ENCODE measurements at places on chromosomes 11 and 22.
A peak's percentile ranks its signal among the peaks of the same experiment; 100 is the strongest.

GRCh38 chr22:42078469-42079318 lies 806 bp upstream of the SMDT1 start:
- DNase-seq, result peak; percentile 66

GRCh38 chr11:128615076-128615475 lies 27.7 kb upstream of the ETS1 start:
- no peak for DNase-seq

DNA sequence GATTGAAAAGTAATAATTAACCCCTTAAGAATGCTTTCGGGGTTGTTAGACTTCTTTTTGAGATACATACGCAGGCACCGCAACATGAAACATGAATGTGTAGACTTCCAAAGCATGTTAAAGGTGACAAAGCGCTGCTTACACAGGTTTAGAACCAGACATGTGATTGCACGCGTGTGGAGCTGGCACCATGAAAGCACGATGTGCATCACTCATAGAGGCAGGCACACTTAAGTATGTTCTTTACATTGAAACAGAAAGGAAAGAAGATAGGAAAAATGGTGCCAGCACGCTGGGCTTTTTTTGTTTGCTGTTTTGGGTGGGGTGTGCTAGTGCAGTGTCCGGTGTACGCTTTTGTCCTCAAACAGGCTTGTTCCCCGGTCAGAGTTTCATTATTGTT lies 83.6 kb upstream of the PPARA start:
- no peak for DNase-seq

- DNase-seq, result no peak
These were observed 74.8 kb downstream of the SIK2 start for GRCh38 chr11:111676878-111677585.

DNA sequence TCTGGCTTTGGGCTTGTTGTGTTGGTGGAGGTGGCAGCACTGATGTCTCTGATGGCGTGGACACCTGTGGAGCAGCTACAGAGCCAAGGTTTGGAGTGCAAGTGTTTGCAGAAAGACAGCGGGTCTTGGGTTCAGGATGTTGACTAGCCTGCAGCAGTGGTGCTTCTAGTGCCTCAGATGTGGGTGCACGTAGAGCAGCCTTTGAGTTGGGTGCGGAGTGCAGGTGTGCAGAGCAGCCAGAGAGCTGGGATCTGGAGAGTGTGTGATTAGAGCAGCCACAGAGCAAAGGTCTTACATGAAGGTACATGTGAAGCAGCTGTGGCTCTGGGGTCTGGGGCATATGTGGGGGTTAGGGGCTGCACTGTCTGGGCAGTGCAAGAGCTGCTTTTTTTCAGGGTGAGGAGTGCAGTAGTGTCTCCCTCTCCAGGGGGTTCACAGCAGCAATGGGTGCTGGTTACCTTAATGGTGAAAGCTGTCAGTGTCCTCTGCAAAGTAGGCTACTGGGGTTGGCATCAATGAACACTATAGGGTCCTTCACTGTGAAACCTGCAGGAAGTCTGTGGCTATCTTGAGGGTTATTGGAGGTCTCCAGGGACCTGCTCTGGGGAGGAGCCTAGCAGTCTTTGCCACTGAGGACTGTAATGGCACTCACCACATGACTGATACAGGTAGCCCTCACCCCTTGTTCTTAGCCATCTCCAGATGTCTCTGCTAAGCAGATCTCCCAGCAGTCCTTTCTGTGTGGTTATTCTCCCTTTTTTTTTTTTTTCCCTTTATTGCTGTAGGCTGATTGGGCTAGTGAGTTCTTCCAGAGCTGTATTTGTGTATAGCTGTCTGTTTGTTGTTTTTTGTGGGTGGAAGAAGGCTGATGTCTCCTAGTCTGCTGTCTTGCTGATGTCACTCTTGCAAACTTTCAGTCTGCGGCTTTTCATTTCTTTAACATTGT lies 14.3 kb downstream of the BIRC2 start:
- no peak for DNase-seq

DNA sequence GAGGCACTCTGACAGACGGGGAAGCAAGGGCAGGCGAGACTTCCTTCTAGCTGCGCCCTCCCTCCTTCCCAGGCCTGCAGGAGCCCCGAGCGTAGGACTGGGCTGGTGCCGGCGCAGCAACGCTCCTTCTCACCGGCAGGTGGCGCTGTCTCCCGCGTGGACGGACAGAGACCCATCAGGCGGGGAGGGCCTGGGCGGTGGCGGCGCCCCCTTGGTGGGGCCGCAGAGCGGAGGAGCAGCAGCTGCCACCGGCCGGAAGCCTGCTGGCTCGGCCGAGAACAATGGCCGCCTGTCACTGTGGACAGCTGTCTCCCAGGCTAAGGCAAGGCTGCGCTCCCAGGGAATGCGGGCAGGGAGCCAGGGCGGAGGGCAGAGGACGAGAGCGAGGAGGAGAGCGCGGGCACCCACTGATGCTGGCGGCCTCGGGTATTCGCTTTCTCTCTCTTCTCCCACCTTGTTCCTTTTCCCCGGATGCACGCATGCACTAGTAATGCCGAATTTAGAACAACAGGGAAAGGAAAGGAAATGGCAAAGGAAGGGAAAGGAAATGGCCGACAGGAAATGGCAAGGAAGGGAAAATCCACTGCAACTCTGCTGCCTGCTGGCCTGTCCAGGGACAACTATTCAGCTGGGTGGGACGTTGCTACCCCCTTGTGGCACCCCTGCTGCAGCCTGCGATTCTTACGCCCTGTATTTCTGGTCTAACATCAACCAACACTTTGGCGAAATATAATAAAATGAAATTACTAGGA lies 14.4 kb downstream of the PPM1F start:
- peak; percentile 97 for DNase-seq

DNA sequence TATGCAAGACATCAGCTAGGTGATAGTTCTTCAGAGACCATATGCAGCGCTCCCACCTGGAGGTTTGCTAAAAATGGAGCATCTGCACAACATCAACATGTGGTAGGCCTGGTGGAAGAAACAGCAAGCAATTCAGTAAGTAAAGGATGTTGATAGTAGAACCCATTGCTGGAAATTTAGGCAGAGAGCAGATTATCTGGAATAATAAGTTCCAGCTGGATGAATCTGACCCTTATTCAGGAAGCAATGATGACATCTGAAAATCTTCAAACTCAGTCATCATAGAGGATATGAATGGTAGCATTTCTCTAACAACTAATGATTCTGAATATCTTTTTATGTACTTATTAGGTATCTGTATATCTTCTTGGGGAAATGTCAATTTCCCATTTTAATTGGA lies 225.2 kb upstream of the ANO3 start:
- DNase-seq, result no peak

- DNase-seq, result no peak
These were observed 86.2 kb upstream of the ASPHD2 start for GRCh38 chr22:26342745-26343410.

GRCh38 chr11:12808519-12808918 lies 134.3 kb downstream of the TEAD1 start:
- DNase-seq, result no peak

DNA sequence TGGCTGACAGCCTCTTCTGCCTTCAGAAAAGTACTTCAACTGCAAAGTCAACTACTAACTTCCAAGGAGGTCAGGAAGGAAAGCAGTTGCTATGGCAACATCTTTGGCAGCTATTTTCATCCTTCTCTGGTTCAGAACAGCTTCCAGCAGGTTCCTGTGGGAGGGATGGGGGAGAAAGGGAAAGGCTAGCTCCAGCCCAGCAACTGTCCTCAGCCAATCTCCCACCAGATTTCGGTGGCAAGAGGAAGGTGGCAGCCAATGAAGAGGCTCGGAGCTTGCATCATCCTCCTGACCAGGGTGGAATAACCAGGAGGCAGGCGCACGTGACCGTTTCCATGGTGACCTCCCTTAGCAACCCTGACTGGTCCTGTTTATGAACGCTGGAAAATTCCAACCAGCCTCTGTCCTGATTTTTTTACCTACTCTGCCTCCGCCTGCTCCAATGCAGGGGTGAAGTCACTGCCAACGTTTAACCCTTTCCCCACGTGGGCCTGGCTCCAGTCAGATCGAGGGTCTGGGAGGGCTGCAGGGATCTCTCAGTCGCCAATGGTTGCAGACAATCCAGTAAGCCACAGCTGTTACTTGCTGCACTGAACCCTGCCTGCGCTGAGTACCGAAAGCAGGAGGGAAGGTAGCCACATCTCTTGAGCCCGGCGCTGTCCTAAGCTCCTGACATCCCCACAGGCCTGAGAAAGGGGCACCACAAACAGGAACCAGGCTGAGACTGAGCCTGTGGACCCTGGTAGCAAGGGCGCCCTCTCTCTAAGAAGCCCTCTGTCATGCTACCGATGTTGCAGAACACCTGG lies 11.2 kb upstream of the MALAT1 start:
- peak; percentile 100 for DNase-seq

- DNase-seq, result peak; percentile 79
These were observed 513.0 kb downstream of the SOX6 start for GRCh38 chr11:15843309-15843872.

DNA sequence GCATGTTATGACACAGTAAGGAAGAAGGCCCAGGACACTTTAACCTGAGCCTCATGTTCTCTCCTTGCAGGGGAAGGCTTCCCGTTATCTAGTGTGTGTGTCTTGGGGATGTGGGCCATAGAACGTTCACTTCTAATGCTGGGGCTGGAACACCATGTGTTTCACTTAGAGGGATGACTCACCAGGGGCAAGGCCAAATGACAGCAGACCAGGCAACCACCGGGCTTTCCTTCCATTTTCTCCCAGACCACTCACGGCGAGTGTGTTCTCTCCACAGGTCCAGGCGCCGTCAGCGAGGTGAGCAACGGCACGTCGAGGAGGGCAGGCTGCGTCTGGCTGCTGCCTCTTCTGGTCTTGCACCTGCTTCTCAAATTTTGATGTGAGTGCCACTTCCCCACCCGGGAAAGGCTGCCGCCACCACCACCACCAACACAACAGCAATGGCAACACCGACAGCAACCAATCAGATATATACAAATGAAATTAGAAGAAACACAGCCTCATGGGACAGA lies 964.4 kb downstream of the NTM start:
- DNase-seq, result no peak

GRCh38 chr22:46897246-46897623 lies 134.8 kb downstream of the TBC1D22A start:
- DNase-seq, result no peak

DNA sequence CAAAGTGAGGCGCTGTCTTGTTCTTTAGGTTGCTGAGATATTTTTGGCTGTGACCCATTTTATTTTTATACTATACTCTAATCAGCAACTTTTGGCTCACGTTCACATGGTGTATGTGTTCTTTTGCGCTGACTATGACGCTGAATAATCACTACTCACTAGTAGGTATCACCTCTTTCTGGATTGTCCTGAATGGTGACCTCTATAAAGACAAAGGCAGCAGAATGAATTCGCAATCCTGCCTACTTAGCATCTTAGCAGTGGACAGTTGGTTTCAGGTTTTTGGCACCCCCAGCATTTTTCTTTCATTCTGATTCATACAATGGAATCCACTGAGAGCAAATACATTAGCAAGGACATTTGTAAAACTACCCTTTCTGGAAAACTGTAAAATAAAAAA lies 351.3 kb downstream of the JRKL start:
- no peak for DNase-seq

DNA sequence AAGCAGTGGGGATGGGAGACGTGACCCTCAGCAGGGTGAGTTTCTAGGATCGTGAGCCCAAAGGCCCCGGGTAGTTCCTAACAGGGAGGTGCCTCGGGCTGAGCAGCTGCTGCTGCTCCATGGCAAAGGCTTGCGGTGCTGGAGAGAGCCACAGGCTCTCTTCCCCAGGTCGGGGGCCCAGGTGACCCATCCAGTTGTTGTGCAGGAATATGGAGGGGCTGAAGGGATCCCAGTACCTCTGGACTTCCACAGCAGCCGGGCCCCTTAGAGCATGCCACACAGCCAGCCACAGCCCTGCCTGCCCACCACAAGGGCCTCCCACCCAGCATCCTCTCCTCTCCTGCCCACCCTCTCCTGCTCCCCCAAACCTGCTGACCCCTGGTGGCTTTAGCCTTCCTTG lies 49.3 kb downstream of the BUD13 start:
- DNase-seq, result no peak

DNA sequence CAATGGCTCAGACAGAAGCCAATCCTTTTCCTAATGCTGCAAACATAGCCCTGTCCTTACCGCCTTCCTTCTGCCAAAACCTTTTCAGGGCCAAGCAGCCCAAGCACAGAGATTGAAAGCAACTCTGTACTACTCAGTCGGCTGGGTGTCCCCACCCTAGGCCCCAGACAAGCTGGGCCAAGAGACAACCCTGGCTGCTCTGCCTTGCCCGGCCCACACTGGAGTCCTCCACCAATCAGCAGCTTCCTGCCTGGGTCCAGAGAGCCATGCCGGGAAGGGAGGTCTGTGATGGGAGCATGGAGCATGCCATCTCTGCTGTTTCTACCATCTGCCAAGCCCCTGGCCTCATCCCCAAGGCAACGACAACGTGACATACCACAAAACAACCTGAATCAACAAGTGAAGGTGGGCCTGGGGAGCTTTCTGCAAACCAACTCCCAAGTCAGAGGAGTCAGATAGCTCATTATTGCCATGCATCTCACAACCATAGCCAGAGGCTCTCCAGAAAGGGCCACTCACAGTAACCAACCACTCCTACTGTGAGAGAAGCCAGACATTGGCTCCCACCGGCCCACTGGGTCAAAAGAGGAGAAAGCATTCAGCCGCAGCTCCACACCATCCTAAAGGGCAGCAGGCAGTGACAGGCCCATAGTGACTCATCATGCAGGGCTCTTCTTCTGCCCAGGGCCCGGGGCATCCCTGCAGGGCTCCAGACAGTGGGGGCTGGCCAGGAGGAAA lies 18.2 kb downstream of the PATZ1 start:
- no peak for DNase-seq

- DNase-seq, result no peak
These were observed 305.8 kb downstream of the TTC28 start for GRCh38 chr22:28373831-28374230.

DNA sequence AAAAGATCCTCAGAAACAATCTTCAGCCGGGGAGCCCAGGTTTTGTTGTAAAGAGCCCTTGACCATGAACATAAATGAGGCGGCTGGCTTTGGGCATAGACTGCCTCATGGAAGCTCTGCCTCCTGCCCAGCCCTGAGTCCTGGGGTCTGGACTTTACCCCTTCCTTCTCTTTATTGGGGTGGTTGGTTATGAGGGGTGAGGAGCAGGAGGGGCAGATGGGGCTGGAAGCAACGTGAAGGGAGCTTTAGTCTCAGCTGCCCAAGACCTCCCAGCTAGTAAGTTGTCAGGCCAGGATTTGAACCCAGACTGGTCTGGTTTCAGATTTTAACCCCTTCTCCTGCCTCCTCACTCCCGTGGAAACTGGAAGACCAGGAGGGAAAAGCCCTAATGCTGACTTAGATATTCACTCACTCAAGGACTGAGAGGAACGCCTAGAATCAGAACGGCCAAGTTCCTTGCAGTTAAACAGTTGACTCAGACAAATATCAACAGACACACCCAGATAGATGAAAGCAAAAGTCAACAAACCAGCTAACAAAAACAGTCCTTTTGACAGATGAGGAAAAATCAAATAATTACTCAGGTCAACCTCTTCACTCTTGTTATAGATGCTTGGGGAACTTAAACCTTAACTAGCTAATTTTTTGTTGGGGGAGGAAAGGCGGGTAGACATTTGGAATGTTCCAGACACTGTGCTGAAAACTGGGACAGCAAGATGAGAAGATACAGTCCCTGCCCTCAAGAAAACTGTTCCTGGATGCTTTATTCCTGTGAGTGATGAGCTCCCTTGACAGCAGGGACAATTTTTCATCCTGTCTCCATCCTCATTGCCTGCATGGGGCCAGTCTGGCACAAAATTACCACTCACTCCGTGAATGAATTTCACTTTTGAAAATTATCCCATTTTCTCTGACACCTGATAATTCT lies 20.8 kb upstream of the ARRB1 start:
- DNase-seq, result no peak
